Endodermal cell (in vitro differentiated cells): ENCODE measurements at places on chromosomes 3 and 15. TPM values are rescaled to one million over a fixed set of nuclear protein-coding genes. Genes with fewer than 3 reads are reported as not detected.

The SPATA12 gene
- 0.18 TPM in 1 of 2 replicates, not detected in the other for total RNA-seq

DNA sequence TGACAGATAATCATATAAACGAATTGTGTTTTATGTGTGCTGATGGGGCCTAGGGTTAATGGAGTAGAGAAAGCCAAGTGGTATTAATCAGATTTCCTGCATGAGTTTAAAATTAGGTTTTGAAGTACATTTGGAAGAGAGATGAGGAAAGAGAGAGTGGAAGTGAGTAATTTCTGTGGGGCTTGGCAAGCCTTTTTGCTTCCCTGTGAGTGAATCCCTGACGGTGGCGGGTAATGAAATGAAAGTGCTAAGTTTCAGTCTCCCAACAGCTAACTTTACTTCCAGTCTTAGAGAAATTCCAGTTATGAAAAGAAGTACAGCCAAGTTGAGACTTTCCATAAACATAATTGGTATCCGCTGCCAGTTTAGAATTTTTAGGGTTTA, 139.4 kb downstream of the BBX start:
- no peaks in the 10 kb centered on the region for H3K27me3 ChIP-seq
- H3K4me3 ChIP-seq, result no peak overlapping the region
- H3K27ac ChIP-seq, result no peak overlapping the region
- no peaks in the 10 kb centered on the region for H3K36me3 ChIP-seq

The ASB14 gene
- not detected in 3 replicates for total RNA-seq

DNA sequence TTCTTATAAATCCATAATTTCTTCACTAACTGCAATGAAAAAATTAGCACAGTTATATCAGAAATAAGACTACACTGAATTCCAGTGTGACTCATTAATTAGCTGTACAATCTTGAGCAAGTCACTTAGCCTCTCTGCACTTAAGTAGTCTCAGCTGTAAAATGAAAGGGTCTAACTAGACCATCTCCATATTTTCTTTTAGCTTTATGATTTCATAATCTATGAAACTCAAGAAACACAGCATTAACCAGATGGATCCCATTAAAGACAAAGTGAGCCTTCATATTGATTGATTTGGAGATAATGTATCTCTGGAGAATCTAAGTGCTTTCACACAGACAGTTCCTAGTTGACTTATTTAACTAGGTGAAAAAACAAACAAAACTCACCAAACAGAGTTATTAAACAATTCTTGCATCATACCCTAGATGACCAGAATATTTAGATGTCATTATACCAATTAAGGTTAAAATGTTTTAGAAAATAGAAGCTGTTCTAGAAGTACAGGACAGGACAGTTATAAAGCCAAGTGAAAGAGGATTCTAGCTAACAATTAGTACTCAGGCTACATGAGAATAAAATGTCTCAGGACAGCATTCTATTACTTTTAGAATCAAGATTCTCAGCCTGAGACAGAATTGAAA, 11.2 kb downstream of the CSNK1G1 start:
- no peak overlapping the region for H3K4me3 ChIP-seq
- no peaks in the 10 kb centered on the region for H3K27me3 ChIP-seq
- peaks cover 6% of the 10 kb centered on the region for H3K4me1 ChIP-seq
- H3K27ac ChIP-seq, result no peak overlapping the region

DNA sequence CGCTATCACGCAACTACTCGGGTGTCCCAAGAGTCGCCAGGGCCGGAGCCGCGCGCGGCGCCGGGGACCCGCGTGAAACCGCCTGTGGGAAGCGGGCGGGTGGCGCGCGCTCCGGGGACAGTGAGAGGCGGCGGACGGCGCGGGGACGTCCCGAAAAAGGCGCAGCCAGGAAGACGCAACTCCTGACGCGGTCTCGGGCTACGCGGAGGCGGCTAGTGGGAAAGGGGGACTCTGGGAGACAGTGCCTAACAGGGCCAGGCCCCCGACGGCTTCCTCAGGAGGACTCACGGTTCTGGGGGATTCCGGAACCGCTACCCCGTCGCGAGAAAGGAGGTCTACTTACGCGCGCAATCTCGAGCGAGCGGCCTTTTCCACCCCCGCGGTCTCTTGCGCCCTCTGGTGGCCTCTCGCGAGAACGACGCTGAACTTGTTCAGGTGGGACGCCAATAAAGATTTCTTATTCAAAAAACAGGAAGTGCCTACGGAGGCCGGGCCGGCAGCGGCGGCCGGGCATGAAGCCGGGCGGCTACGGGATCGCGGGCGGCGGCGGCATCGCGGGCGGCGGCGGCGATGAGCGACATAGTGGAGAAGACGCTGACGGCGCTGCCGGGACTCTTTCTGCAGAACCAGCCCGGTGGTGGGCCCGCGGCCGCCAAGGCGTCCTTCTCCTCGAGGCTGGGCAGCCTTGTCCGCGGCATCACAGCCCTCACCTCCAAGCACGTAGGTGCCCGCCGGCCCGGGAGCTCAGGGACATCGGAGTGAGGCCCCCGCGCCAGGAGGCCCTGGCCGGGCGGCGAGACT, at the start of gene AP4E1:
AP4E1 (plus strand) TSS at position 475 of the 801 bp plus-strand sequence; CDS start at position 571, 96 bp downstream.
- peaks cover 3% of the 10 kb centered on the region for H3K27me3 ChIP-seq
- peak; percentile 96 for DNase-seq
- H3K36me3 ChIP-seq, result peaks cover 16% of the 10 kb centered on the region

DNA sequence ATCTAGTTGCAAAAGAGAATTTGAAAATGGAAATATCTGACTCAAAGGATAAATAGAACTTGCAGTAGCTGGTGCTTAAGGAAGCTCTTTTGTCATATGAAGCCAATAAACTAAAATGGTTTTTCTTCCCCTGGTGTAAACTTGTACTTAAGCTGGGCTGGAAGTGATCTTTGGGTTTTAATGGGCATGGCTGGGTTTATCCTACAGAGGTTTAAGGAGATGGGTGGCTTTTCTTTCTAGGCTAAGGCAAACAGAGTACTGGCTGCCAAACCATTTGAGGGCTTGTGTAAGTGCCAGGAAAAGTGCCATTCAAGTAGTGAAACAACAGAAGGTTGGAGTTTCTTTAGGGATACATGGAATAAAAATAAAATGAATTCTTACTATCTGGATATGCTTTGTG, 12.1 kb upstream of the UTS2B start:
- H3K27me3 ChIP-seq, result no peaks in the 10 kb centered on the region
- DNase-seq, result no peak
- no peak overlapping the region for H3K27ac ChIP-seq
- no peak overlapping the region for H3K4me3 ChIP-seq

The CCR4 gene
- not detected in 2 replicates for total RNA-seq

DNA sequence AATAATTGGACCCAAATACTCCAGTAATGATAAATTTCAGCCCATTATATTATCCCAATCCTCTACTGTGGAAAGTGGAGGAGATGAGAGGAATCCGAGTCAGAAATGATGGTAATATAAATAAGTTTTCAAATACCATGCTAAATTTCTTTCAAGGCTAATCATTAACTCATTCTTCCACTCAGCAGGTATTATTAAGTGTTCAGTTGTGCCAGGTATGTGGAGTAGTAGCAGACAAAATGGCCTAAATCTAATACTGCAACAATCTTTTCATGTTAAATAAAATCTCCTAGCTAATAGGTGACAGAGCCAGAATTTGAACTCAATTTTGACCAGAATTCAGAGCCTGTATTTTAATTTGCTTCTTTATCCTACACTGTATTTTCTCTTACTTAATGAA, 538.6 kb upstream of the ROBO2 start:
- H3K4me1 ChIP-seq, result no peaks in the 10 kb centered on the region
- no peaks in the 10 kb centered on the region for H3K36me3 ChIP-seq
- no peak overlapping the region for H3K27ac ChIP-seq

The FETUB gene
- total RNA-seq, result not detected in 2 replicates

- H3K27me3 ChIP-seq, result no peaks in the 10 kb centered on the region
- H3K36me3 ChIP-seq, result no peaks in the 10 kb centered on the region
- no peak overlapping the region for H3K27ac ChIP-seq
- DNase-seq, result no peak
- H3K4me3 ChIP-seq, result no peak overlapping the region
- H3K4me1 ChIP-seq, result peaks cover 26% of the 10 kb centered on the region
These were observed 303.7 kb upstream of the WNT5A start for GRCh38 chr3:55790596-55791350.

The P3H2 gene
- 280 and 285 TPM in 2 replicates for total RNA-seq

DNA sequence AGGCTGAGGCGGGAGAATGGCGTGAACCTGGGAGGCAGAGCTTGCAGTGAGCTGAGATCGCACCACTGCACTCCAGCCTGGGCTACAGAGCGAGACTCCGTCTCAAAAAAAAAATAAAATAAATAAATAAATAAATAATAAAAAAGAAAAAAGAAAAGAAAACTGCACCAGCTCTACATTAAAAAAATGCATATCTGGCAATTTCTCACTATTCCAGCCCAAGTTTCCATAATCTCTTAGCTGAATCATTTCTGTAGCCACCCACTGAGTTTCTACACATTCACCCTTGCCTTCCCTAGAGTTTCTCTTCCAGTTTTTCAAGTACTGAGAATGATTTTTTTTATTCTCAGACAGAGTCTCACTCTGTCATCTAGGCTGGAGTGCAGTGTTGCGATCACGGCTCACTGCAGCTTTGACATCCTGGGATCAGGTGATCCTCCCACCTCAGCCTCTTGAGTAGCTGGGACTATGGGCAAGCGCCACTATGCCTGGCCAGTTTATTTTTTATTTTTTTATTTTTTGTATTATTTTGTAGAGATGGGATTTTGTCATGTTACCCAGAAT, 24.5 kb upstream of the SLC7A14 start:
- DNase-seq, result no peak
- H3K27me3 ChIP-seq, result no peaks in the 10 kb centered on the region
- H3K4me3 ChIP-seq, result no peak overlapping the region

The PPARG gene
- 1.5 to 5.6 TPM (median 4.5 TPM) in 3 replicates for total RNA-seq

- peaks cover 27% of the 10 kb centered on the region for H3K36me3 ChIP-seq
- H3K4me1 ChIP-seq, result peaks cover 2% of the 10 kb centered on the region
- H3K27me3 ChIP-seq, result no peaks in the 10 kb centered on the region
These were observed 11.3 kb downstream of the PRKCI start for GRCh38 chr3:170233530-170233929.

The SEMA6D gene
- total RNA-seq, result 23.6 to 37.0 TPM (median 27.9 TPM) in 3 replicates

The PYGO1 gene
- total RNA-seq, result 0.73 to 3.0 TPM (median 2.5 TPM) in 3 replicates

DNA sequence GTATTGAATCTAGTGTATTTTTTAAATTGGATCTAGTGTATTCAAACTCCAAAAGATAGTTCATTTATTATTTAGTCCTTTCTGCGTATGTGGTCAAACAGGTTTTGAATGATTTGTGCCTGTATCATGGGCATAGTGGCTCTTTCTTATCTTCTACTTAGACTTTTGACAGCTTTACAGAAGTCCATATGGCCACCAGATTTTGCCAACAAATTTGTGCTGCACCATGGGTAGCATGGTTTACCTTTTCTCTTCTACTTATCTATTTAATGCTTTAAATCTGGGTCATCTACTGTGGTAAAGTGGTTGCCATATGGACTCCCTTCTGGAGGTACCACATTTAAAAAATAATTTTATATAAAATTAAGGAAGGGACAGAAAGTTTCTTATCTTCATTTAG, 66.9 kb upstream of the CADM2 start:
- H3K27ac ChIP-seq, result no peak overlapping the region
- no peak for DNase-seq
- H3K27me3 ChIP-seq, result no peaks in the 10 kb centered on the region
- H3K36me3 ChIP-seq, result no peaks in the 10 kb centered on the region

DNA sequence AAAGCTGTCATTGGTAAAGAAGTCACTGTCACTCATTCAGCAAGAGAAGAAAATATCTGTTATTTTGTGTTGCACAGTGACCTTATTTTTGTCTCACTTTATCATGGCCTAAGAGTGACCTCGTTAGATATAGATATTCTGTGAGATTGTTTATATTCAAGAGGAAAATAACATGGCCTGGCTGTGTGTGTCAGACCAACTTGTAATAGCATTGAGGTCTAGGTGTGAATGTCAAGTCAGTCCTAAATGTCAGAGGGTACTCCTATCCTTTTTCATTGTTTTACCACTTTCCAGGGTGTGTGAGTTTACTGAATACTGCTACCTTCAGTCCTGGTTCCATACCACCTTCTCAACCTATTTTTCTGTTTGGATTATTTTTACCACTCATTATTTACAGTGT, 18.5 kb upstream of the TM4SF4 start:
- DNase-seq, result no peak
- H3K27ac ChIP-seq, result no peak overlapping the region
- H3K36me3 ChIP-seq, result no peaks in the 10 kb centered on the region
- H3K4me3 ChIP-seq, result no peak overlapping the region

The SERPINI2 gene
- not detected in 3 replicates for total RNA-seq

GRCh38 chr3:87313641-87314040, 37.3 kb upstream of the POU1F1 start:
- no peak overlapping the region for H3K27ac ChIP-seq
- H3K4me1 ChIP-seq, result no peaks in the 10 kb centered on the region
- H3K36me3 ChIP-seq, result no peaks in the 10 kb centered on the region

DNA sequence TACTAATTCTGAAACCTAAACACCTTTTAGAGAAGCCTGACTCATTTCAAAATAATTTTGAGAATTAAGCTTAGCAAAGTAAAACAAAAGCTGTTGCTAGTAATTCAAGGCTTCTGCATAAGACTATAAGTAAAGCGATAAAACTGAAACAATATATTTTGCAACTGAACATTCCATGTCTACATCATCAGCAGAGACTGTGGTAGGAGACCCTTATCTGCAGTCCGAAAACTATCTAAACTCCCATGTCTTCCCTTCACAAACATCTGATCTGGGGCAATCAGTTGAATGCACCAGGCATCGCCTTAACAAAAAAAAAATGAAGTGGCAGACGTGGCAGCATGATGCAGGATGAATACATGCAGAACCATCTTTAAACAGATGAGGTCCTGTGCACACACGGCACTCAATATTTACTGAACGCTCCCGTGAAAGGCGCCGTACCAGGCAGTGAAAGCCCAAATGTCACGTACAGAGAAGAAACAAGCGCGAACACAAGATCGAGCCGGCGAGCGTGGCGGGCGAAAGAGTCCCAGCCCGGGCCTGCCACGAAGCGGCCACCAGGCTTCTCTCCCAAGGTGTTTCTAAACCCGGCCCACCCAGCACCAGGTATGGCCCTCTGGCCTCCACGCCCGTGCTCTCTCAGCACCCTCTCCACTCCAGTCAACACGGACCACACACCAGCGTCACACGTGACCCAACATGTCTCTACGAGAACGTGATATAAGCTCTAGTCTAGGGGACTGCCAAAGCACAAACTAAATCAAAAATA, 63.0 kb downstream of the CHSY1 start:
- peaks cover 6% of the 10 kb centered on the region for H3K36me3 ChIP-seq
- H3K27ac ChIP-seq, result no peak overlapping the region
- H3K4me3 ChIP-seq, result no peak overlapping the region
- DNase-seq, result peak; percentile 49
- no peaks in the 10 kb centered on the region for H3K27me3 ChIP-seq
- H3K4me1 ChIP-seq, result peaks cover 11% of the 10 kb centered on the region

- H3K27ac ChIP-seq, result no peak overlapping the region
- DNase-seq, result no peak
- no peaks in the 10 kb centered on the region for H3K36me3 ChIP-seq
These were observed 622.6 kb downstream of the NLGN1 start for GRCh38 chr3:174020156-174020555.

GRCh38 chr3:38516669-38517068, 20.5 kb downstream of the EXOG start:
- no peak overlapping the region for H3K4me3 ChIP-seq
- no peak overlapping the region for H3K27ac ChIP-seq
- no peaks in the 10 kb centered on the region for H3K27me3 ChIP-seq
- H3K4me1 ChIP-seq, result no peaks in the 10 kb centered on the region
- DNase-seq, result no peak
- H3K36me3 ChIP-seq, result peaks cover 24% of the 10 kb centered on the region

- no peaks in the 10 kb centered on the region for H3K4me1 ChIP-seq
- no peaks in the 10 kb centered on the region for H3K36me3 ChIP-seq
- DNase-seq, result no peak
- no peaks in the 10 kb centered on the region for H3K27me3 ChIP-seq
- H3K27ac ChIP-seq, result no peak overlapping the region
- H3K4me3 ChIP-seq, result no peak overlapping the region
These were observed 81.4 kb downstream of the IL1RAP start for GRCh38 chr3:190595179-190595795.
